ENCODE measurements at places on chromosomes 7 and 10.

- DNase-seq = no peak
These were observed 43.6 kb downstream of the KLHDC10 start for GRCh38 chr7:130113887-130114286.

DNA sequence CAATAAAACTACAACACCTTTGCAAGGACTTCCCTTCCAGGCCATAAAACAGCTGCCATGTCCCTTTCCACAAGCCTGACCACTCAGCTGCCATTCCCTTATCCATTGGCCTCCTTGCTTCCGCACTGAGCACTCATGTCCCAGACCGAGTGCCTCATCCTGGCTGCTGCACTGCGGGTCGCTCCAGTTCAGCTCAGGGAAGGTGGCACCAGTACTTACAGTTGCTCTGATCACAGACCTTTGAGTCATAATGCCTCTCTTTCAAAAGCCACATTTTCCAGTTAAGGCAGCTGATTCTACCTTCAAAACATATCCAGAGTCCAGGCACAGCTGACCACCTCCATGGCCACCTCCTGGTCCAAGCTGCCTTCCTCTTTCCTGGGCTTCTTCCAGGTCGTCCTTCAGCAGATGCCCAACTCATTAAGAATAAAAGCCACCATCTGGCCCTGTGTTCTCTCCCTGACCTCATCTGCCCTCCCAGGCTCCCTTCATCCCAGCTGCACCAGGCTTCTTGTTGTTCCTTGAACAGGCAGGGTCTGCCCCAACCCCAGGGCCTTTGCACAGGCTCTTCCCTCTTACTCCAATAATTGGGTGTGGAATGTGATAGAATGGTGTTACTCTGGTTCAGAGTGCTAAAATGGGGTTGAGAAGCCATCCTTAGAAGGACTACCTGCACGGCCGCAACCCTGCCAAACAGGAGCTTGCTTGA, 64.5 kb downstream of the RAMP3 start:
- no peak for DNase-seq

DNA sequence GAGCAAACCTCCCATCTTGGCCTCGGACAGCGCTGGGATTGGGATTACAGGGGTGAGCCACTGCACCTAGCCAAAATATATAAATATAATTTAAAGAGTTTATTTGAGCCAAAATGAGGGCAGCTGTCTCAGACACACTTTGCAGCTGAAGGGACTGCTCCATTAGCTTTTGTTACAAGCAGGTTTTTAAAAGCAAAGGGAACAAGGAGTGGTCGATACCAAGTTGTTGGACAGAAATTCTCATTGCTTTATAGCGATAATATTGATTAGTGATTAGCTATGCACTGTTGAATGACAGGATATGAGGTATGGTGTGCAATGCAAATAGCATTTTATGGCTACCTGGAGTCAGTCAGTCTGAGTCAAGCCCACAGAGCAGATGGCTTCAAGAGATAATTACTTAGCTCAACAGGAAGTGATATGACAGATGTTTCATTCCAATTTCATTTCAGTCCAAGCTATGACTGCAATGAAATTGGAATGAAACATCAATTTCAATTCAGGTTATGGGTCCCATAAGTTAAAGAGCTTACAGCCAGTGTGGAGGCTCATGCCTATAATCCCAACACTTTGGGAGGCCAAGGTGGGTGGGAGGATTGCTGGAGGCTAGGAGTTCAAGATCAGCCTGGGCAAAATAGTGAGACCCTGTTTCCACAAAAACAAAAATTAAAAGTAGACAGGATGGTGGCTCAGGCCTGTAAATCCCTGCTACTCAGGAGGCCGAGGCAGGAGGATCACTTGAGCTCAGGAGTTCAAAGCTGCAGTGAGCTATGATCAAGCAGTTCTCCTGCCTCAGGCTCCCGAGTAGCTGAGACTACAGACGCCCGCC, 23.1 kb downstream of the TYW1 start:
- no peak for DNase-seq

DNA sequence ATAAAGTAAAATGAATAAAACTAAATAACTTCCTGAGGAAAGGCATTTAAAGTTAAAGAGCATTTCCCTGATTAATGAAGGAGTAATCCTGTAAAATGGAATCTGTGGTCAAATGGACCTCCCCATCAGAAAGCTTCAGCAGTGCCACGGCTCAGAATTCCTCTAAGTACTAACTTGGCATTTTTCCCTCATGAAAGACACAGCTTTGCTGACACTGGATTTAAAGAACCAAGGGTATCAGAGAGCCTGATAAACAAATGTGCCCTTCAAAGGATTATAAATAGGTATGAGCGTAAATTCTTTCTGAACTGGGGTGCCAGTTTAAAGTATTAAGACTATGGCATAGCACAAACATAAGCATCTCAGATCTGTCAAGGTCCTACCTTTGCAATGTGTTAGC, 24.2 kb upstream of the RNF148 start:
- DNase-seq = no peak

DNA sequence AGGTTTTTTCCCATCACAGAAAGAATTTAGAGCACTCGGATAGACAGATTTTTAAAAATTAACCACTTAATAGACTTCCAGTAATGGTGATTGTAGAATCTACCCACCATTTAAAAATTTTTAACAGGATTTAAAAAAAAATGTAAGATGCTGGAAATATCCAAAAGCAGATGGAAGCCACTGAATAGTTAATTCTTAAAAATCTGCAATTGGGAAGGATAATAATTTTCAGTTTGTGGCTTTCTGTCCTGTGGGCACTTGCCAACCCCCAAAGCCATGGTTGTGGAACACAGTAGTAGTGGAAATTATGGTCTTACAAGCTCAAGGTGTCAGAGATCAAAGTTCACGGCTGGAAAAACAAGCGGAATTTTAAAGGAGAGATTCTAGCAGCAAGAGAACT, 101.0 kb upstream of the SP4 start:
- no peak for DNase-seq

DNA sequence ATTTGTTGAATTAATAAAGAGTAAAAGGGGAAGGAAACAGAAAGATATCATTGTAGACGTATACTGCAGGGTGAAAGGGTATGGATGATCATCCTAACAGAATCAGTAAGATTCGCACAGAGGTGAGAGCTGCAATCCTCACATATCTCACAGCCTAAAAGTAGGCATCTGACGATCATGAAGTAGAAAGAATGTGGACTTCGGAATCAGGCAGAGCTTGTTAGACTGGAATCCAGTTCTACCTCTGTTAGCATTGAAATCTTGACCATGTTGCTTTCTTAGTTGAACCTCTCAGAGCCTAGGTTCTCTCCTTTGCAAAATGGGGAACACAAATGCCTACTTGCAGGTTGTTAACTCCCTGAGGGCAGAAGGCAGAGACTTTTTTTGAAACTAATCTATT, 320.0 kb upstream of the C7orf33 start:
- no peak for DNase-seq

DNA sequence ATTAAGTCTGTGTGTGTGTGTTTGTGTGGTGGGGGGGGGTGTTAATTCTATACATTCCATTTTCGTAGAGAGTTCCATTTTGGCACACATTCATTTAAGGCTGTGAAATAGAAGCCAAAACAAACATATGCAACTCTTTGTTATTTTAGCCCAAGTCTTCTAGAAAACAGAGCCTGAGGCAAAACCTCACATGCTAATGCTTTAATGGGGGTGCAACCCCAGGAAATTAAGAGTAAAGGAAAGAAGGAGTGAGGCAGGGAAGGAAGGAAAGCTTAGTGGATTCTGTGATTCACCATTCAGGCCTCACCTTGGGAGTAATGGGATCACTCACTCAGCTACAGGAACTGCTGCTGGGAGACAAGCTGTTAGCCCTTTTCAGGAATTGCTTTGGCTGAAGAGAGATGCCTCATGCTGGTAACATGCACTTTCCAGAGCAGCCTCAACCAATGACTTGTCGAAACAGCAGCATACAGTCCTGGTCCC, 73.0 kb upstream of the CTTNBP2 start:
- no peak for DNase-seq

GRCh38 chr10:9244864-9245263, 1190.4 kb downstream of the GATA3 start:
- DNase-seq = no peak

GRCh38 chr7:155062411-155062810, 7.7 kb upstream of the HTR5A start:
- DNase-seq = no peak

DNA sequence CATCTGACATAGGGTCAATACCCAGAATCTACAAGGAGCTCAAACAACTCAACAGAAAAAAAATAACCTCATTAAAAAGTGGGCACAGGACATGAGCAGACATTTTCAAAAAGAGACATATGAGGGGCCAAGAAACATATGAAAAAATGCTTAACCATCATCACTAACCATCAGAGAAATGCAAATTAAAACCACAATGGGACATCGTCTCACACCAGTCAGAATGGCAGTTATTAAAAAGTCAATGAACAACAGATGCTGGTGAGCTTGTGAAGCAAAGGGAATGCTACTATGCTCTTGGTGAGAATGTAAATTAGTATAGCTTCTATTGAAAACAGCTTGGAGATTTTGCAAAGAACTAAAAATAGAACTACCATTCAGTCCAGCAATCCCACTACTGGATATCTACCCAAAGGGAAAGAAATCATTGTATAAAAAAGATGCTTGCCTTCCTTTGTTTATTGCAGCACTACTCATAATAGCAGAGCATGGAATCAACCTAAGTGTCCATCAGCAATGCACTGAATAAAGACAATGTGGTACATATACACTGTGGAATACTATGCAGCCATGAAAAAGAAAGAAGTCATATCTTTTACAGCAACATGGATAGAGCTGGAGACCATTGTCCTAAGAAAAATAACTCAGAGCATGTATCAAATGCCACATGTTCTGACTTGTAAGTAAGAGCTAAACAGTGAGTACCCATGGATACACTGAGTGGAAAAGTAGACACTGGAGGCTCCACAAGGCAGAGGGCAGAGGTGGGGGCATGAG, 139.8 kb downstream of the ADARB2 start:
- DNase-seq = no peak

GRCh38 chr7:124856299-124856888, 73.2 kb downstream of the POT1 start:
- DNase-seq = peak; percentile 64

GRCh38 chr10:49407552-49408137, 11.8 kb upstream of the DRGX start:
- DNase-seq = peak; percentile 91

- no peak for DNase-seq
These were observed 14.8 kb upstream of the MTURN start for GRCh38 chr7:30119890-30120577.

- no peak for DNase-seq
These were observed 127.2 kb downstream of the SLIT1 start for GRCh38 chr10:97058521-97058920.

GRCh38 chr7:38294926-38295325, 21.5 kb upstream of the TARP start:
- DNase-seq = no peak

DNA sequence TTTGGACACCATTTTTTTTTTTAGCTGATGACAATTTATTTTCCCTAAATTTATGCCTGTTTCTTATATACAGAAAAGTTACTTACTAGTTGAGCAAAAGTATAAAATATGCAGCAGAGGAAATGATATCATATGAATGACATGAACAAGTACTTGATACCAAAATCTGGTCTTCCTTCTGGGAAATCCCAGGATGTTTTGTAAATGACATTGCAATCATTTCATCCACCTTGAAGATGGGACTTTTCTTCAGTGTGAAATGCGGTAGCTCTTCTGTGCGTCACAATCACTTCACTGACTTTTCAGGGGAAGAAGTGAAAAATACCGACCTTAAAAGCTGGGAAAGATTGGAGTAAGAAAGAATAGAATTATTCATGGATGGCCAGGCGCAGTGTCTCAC, 23.8 kb downstream of the C1QL3 start:
- DNase-seq = no peak

DNA sequence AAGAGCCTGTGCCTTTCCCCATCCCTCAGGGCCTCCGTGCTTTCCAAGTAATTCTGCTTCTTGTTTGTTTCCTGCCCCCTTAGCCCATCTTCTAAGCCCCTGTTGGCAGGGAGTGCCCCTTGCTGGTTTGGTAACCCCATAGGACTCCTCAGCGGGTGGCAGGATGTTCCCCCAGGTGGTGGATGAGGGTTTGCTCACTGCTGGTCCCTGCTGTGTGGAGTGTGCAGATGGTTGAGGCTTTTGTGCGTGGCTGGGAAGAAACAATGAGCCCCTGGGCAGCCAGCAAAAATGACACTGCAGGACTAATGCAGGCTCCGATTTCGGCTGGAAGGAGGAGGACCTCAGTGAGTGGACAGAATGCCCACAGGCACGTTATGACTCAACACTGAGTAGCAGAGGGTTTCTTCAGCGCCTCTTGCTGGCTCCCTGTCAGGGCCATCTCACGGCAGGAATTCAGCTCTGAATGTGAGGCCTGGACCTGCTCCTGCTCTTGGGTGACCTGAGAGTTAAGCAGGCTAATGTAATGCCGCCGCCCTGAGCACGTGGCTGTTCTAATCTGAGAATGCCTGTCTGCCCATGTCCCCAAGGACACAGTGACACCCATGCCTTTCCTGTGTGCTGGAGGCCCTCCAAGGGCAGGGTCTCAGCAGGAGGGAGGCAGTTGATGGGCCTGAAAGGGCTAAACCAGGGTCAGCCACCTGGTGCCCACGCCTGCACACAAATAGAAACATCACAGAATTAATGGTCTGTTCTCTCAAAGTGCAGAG, 16.6 kb downstream of the BAG3 start:
- DNase-seq = no peak

GRCh38 chr7:10646194-10646593, 327.5 kb upstream of the PHF14 start:
- DNase-seq = peak; percentile 19

Data from inflammatory macrophage treated with lipopolysaccharide for 1 hour (primary cell).